H9 (cell line): ENCODE measurements at places on chromosomes 5 and 9.

DNA sequence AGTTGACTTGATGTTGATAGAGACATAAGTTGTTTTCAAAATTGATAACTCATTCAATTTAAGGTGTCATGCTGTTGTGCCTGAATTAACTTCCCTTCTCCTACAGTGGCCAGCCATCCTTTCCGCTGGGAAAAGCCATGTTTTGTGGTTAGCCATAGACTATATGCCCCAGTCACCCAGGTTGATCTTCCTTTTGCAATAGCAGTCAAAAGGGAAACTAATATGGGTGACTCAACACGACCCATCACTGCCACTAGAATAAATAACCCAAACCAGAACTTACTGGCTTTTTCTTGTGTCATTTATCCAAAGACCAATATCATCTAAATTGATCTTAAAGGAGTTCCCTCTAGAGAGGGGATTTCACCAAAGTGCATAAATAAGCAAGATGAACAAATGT is 87.4 kb downstream of the PTCD2 start:
- no peak for DNase-seq

DNA sequence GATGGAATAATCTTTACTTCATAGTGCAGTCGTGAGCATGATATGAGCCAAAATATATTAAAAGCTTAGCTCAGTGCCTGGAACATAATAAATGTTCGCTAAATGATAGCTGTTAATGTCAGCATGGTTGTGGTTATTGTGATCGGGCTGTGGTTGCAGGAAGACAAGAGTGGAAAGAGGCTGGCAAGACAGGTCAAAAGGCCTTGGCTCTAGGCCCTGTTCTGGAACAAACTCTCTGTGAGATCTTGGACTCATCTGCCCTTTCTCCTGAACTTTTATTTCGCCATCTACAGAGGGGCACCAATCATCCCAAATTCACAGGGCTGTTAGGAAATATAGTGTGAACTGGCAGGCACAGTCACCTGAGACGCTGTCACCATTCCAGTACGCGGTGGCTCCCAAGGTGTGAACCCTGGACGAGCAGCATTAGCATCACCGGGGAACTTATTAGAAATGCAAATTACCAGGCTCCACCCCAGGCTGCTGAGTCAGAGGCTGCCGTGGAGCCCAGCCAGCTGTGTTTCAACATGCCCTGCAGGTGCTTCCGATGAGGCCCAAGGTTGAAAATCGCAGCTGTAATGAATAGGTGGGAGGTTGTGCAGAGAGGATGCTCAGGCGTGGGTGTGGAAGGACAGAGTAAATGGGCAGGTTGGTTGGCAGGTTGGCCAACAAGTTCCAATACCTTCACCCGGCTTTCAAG is 50.2 kb upstream of the SAP30L start:
- peak; percentile 82 for DNase-seq

DNA sequence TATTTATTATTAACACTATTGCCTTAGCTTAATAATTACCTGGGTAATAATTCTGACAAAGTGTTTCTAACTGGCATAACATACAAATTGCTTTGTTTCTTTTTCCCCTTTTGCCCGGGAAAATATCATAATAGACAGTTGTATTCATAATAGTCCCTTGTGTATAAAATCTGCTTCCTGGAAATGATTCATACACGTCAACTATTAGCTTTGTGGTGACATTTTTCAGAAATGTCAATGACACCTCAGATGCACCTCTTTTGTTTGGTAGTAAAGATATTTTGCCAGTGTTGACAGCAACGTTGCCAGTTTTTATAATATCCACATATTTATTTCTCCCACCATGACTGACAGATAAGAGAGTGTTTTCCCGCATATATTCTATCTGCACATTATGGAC is 73.0 kb downstream of the RASEF start:
- no peak for DNase-seq

DNA sequence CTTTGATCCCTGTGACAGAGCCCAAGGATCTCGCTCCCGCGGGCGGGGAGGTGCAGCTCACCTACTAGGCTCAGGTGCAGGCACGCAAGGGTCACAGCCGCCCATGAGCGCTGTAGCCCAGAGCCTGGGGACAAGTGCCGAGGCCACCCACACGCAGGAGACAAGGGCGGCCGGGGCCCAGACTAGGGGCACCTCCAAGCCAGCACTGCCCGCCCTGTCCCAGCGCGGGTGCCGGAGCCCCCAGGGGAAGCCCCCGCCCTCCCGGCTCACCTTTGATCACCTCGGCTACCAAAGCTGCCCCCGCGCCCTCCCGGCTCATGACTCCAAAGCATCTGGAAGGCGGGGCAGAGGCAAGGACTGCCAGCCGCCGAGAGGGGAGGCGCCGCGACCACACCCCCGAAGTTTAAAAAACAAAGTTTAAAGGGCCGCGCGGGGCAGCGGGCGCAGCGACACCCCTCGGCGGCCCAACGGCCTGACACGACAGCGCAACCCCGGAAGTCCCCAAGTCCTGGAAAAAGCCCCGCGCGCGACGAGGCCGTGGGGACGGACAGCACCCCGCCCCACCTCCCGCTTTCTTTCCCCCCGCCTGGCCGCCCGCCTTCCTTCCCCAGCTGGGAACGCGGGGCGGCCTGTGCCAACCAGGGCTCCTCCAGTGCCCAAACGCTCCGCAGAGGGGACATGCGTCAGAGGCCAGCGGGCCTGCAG is 53.0 kb downstream of the CDC14B start:
- DNase-seq, result peak; percentile 89

DNA sequence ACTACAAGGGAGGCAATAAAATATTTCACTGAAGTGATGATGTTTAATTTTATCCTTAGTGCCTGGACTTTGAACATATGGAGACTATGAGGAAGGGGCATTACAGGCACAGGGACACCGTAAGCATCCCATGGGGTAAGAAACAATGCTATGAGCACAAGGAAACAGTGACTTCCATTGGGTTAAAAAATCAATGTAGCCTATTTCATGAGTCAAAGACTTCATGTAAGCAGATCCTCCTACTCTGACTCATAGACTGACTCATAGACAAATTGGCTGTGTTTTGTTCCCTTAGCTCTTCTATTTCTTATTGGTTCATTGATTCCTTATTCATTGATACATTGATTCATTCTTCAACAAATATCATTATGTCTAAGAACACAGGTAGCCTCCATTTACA is 351.0 kb downstream of the PRELID2 start:
- no peak for DNase-seq

GRCh38 chr9:96515621-96516470 is 65.9 kb downstream of the HABP4 start:
- DNase-seq, result no peak

GRCh38 chr5:180491496-180491895 is 2.7 kb upstream of the CNOT6 start:
- peak; percentile 52 for DNase-seq

- no peak for DNase-seq
These were observed 8.6 kb downstream of the RAPGEF1 start for GRCh38 chr9:131731237-131731636.

GRCh38 chr9:27362447-27363210 is 65.7 kb upstream of the EQTN start:
- no peak for DNase-seq

- DNase-seq, result no peak
These were observed 132.8 kb downstream of the CRB2 start for GRCh38 chr9:123488722-123489321.

- no peak for DNase-seq
These were observed 54.2 kb downstream of the SSBP2 start for GRCh38 chr5:81696418-81697397.

DNA sequence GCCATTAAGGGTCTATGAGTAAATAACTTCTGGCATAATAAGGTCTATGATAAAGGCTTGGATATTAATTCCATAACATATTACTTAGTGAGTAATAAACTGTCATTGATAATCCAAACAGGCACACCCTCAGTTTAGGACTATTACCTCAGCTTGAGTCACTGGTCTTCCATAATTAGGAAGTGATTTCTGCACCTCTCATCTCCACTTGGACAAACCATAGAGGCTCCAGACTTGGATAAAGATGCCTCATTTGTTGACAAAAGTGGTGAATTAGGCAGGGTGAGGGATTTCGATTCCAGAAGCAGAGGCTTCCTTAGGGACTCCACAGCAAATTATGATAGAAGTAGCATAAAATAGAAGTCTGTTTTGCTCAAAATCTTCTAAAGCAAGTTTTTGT is 127.5 kb upstream of the MTAP start:
- no peak for DNase-seq

- no peak for DNase-seq
These were observed 240.5 kb downstream of the GADD45G start for GRCh38 chr9:89845321-89845720.

- peak; percentile 17 for DNase-seq
These were observed 72.7 kb downstream of the MRPL36 start for GRCh38 chr5:1726956-1727355.

DNA sequence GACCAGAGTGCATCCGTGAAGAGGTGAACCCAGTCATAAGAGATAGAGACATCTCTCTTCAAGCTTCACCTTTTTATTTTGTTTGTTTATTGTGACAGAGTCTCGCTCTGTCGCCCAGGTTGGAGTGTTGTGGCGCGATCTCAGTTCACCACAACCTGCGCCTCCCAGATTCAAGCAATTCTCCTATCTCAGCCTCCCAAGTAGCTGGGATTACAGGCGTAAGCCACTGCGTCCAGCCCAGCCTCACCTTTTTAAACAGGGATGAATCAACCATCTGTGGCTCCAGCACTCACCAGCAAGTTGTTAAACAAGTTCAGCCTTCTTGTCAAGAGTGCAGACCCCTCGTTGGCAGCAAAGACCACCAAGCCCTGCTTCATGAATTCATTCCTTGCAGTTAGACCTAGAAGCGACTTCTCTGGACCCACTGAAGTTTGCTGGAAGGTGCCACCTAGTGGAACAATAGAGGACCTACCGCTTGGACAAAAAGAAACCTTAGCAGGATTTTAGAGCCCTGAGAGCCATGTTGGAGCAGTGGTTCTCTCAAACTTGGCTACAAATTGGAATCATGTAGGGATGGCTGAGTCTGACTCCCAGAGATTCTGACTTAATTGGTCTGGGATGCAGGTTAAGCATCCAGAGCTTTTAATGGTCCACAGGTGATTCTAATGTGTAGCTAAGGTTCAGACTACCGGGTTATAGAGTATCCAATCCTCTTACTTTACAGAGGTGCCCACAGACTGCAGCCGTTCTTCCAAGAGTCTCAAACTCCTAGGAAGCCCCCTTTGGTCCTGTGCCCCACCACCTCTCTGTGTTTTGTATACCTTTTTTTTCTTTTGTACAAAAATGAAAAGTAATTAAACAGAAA is 10.5 kb upstream of the GALNT10 start:
- peak; percentile 56 for DNase-seq

DNA sequence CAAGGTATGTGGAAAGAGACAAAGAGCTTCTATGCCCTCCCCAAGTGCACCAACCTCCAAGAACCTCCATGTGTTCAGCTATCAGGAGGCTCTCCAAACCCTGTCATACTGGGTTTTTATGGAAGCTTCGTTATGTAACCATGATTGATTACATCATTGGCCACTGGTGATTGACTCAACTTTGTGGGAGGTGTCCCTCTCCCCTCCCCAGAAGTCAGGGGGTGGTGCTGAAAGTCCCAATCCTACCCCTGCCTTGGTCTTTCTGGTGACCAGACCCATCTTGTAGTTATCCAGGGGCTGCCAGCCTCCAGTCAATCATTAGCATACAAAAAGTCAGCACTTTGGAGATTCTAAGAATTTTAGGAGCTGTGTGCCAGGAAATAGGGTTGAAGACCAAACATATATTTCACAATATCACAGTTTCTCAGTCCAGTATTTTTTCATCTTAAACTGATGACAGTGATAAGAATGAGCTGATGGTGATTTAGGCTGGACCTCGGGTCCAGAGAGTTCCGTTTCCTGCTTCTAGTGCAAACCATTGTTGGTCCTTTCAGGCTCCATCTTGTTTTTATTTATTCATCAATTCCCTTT is 27.3 kb upstream of the FANCC start:
- DNase-seq, result no peak

GRCh38 chr5:53080271-53080670 is 29.3 kb downstream of the MOCS2 start:
- DNase-seq, result no peak

DNA sequence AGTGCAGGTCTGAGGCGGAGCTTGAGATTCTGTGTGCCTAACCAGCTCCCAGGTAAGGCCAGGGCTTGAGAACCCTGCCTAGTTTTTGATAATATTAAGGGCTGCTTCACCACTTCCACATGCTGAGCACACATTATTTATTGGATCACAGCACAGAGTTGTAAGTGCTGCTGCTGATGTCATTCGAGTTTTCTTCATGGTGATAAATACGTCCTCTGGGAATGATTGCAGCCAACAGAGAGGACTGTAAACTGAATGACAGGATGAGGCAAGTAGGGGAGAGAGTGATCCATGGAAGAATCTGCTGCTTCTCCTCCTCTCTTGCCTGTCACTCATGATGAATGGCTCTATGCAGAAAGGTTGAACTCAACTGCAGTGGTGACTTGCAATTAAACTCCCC is 77.9 kb upstream of the VPS13A start:
- no peak for DNase-seq

GRCh38 chr5:5422819-5423515 is 490 bp downstream of the ICE1 start:
- DNase-seq, result no peak

DNA sequence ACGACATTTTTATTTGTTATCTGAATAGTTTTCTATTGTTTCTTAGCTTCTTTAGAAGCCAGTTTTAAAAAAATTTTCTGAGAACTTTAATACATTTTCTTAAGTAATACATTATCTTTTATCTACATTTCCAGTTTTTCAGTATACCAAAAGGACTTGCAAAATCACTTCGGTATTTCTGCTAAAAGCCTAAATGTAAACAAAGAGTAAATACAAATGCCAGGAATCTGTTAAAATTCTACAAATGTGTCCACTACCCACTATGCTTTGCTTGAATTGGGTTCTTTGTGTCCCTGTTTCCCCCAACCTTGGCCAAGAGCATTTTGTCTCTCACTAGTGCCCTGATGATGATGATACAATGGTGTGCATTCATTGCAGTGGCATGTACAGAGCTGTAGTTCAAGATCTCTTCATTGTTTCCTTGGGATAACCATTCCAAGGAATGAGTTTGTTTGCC is 611.2 kb downstream of the NR2F1-AS1 start:
- DNase-seq, result no peak

DNA sequence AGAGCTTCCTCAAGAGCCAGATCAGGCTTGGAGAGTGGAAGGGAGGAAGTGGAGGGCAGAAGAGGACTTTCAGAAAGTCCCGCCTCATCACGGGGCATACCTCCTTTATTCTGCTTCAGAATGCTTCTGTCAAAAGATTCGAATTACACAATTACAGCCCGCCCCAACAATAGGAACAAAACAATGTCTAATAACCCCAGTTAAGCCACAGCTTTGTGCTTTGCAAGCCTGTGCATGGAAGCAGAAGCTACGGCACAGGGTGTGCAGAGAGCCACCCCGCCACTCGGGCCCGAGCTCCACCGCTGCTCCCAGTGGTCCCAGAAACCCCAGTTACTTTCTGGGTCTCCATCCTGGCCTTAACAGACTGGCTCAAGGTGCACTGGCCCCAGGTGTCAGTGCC is 23.5 kb downstream of the HNRNPH1 start:
- DNase-seq, result no peak

- peak; percentile 97 for DNase-seq
These were observed 21.3 kb upstream of the ZNF782 start for GRCh38 chr9:96875461-96876142.

GRCh38 chr5:24080046-24080445 is 564.7 kb downstream of the CDH10 start:
- DNase-seq, result no peak
